ENCODE measurements at places on chromosomes 16 and 17.

GRCh38 chr17:56884483-56885311 is 29.2 kb downstream of the TRIM25 start:
- DNase-seq = no peak

GRCh38 chr16:78755751-78756661 is 656.6 kb downstream of the WWOX start:
- no peak for DNase-seq

GRCh38 chr17:19239544-19239943 is 2.4 kb downstream of the EPN2 start:
- no peak for DNase-seq

- DNase-seq = no peak
Observed at GRCh38 chr17:57164814-57165213, 79.8 kb downstream of the AKAP1 start.

- no peak for DNase-seq
Observed at GRCh38 chr16:2598133-2598641, 60.4 kb downstream of the PDPK1 start.

- DNase-seq = no peak
Observed at GRCh38 chr16:1489077-1489476, 333 bp upstream of the PTX4 start.

GRCh38 chr17:45426561-45426960 is 6.1 kb downstream of the ARHGAP27 start:
- no peak for DNase-seq

DNA sequence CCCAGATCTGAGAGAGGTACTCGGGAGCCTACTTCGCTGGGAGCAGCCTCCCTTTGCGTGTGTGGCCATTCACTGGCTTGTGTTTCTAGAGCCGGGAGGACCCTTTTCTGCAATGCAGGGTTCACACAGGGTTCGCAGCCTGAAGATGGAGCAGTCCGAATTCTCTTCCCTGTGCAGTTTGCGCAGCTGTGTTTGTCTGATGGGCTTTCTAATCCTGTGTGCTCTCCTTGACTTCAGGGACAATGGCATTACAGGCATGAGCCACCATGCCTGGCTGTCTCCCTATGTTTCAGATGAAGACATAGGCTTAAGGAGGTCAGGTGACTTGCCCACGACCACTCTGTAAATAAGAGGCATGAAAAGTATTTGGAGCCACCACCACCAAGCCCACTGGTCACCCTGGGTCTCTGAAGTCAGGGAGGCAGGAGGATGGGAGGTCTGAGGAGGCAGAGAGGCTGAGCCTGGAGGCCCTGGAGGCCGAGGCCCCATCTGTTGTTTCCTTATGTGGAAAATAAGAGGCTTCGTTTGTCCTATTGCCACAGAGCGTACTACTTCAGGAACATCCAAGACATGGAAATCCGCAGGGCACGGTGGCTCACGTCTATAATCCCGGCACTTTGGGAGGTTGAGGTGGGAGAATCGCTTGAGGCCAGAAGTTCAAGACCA is 5.0 kb upstream of the STH start:
- no peak for DNase-seq

All from activated CD4-positive, alpha-beta T cell treated with anti-CD3 and anti-CD28 coated beads for 1 hour (primary cell).